ENCODE measurements at places on chromosomes 4 and X.
A peak's percentile ranks its signal among the peaks of the same experiment; 100 is the strongest.

DNA sequence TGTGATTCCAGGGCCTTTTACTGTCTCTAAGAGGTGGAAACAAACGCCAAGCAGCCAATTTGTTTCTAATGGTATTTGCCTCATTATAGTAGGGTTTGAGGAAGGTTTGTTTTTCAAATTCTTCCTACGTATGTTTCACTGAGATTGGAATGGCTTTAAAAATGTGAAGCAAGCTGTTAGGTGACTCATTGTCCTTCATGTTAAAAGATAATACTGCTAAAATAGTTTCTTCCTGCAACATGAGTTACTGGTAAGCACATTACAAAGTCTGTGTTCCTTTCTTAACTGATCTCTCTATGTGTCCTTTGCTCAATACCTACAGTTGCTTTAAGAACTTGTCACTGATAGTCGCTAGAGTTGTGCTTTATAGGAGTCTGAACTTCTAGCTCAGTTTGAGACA, 1183.9 kb downstream of the RPA4 start:
- no peak for DNase-seq

- DNase-seq: no peak
These were observed 84.6 kb upstream of the PACRGL start for GRCh38 chr4:20615486-20616260.

DNA sequence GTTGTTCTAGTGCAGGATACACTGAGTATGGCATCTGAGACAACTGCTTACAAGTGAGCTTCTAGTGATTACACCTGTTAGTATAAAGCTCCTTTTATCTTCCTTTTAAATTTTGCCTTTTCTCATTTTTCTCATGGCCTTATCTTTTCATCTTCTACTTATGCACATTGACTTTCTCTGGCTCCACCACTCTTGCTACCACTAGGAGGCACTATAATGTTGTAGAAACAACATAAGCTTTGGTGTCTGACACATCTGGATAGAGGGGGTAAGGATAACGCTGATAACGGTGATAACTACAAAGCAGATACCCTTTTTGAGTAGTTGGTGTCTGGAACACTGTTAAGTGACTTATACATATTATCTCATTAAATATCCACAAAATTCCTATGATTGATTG, 187.4 kb upstream of the TEX13C start:
- no peak for DNase-seq

- DNase-seq: no peak
These were observed 11.0 kb upstream of the VCX3B start for GRCh38 chrX:8453611-8454010.

DNA sequence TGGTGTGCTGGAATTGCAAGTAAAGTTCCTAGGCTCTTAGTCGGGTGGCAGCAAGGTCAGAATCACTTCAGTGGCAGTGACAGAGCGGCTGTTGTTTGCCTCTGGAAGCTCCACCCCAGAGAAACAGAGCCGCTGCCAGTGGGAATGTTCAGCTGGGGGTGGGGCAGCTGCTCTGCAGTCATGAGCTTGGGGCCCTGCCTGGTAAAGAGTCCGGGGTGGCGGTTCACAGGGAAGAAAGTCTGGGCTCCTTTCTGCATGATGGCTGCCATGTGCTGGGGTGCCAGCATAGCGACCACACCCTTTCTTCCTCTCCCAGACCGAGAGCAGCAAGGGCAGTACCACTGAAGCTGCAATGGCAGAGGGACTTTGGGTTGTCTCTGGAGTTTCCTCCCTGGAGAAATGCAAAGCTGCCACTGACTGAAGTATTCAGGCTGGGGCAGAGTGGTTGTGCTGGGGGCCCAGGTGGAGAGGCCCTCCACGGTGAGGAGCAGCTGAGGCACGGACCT, 108.8 kb upstream of the CENPE start:
- DNase-seq: no peak

- no peak for DNase-seq
These were observed 23.4 kb downstream of the BEX3 start for GRCh38 chrX:103399744-103400143.

- no peak for DNase-seq
These were observed 133.0 kb upstream of the PLS3 start for GRCh38 chrX:115427861-115428410.

- no peak for DNase-seq
These were observed 29.7 kb downstream of the BCOR start for GRCh38 chrX:40068048-40068447.

DNA sequence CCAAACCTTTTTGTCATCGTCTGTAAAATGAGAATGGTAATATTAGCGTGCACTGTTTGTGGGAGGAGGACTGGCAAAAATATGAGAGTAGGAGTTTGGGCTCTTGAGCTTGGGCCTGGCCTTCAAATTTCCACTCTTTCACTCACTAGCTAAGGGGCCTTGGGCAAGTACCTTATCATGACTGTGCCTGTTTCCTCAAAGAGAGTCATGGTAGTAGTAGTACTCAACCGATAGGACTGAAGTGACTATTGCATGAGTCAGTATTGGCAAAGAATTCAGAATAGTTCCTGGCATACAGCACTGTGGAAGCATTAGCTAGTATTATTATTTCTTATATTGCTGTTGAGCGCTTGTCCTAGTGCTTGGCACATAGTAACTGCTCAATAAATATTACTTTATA, 16.0 kb upstream of the RBM3 start:
- no peak for DNase-seq

GRCh38 chrX:49986058-49986457, 63.7 kb downstream of the CLCN5 start:
- DNase-seq: no peak

GRCh38 chr4:142016031-142016430, 379.6 kb downstream of the IL15 start:
- no peak for DNase-seq

GRCh38 chr4:152089584-152089983, 328.8 kb upstream of the GATB start:
- DNase-seq: no peak

GRCh38 chrX:132737743-132738142, 220.7 kb downstream of the HS6ST2 start:
- DNase-seq: no peak

DNA sequence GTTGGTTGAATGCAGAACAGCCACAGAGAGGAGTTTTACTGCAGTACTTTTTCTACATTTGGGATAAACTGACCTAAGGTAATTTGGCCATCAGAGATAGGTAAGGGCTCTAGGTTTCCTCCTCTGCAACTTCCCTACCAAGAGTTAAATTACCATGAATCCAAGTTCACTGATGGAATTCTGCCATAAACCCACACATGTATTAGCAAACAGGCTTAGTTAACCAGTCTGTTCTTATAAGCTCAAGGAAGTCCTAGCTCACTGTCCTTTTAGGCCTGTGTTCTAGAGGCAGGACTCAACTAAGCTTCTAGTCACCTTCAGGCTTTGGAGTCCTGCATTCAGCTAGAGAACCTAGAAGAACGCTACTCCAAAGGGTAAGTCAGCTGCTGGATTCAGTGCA, 4.0 kb downstream of the FAM114A1 start:
- DNase-seq: no peak

DNA sequence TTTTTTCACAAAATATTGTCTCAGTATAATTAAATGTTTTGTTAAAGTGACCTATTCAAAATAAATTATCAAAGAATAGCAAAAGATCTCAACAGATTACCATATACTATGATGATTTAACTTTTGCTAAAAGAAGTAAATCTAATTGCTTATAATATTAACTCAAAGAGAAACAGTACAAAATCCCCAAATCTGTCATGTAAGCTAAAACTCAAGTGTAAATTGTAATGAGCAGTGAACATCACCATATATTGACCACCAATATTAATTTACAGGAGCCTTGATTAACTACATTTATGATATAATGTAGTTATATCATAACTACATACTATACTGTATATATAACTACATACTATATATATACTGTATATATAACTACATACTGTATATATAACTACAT, 174.4 kb downstream of the SLC39A8 start:
- DNase-seq: no peak

- peak; percentile 32 for DNase-seq
These were observed 685 bp downstream of the COMMD8 start for GRCh38 chr4:47462799-47463234.

- no peak for DNase-seq
These were observed 26.4 kb upstream of the CLCN4 start for GRCh38 chrX:10130354-10130753.

- DNase-seq: no peak
These were observed 428.2 kb downstream of the ADGRL3 start for GRCh38 chr4:61628282-61628681.

DNA sequence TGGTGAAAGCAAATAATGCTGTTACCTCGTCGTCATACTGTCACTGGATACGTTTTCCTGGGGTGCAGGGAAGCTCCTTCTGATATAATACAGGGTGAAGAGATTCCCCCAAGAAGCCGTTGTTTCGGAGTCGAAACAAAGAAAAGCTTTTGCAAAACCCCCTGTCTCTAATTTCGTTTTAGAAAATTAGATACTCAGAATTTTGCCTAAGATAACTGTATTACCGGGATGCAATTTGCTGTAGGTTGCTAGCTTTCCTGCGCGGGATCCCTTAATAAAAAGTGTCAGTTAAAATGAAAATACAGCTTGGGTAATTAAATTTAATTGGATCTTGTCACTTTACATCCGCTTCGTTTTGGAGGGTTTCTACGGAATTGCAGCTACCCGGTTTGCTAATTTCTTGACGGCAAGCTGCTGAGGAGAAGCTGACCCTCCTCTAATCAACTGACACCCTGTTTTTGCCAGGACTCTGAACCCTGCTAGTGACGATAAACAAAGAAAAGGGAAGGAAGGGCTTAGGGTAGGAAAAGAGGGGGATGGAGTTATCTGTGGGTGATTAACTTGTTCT, 174.6 kb downstream of the SHOX start:
- no peak for DNase-seq

GRCh38 chr4:177301126-177301639, 8.5 kb upstream of the NEIL3 start:
- DNase-seq: no peak

DNA sequence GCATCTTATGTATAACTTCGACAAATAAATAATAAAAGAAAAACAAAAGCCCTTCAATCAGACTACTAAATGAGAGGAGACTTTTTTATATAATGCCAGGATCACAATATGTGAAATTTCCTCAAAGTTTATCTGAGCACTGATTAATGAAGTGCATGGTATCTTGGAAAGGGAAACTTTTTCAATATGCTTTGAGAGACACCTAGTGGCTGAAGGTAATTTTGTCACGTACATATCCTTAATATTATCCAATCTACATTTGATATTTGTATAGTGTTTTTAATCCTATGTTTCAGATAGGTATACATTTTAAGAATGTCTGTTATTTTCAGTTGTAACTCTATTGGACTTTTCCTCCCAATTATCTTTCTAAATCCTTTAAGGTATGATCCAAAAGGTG, 146.8 kb downstream of the KLHL4 start:
- no peak for DNase-seq

- no peak for DNase-seq
These were observed 278 bp downstream of the RELL1 start for GRCh38 chr4:37685823-37686372.

DNA sequence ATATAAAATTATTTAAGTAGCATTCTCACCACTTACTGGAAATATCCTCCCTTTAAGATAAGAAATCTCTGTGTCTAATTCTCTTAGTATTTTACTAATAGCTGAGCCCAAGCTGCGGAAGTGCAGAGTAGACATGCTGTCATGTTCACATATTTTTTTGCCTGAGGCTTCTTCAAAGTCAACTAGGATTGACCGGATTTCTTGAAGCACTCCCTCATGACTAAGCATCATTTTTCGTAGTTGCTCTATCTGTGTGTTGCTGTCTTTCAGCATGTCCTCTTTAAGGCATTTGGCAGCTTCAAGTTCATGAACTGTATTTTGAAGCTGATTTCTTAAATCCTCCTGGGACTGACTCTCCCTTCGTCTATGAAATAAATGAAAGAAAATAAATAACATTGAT, 36.9 kb downstream of the CCDC158 start:
- no peak for DNase-seq

DNA sequence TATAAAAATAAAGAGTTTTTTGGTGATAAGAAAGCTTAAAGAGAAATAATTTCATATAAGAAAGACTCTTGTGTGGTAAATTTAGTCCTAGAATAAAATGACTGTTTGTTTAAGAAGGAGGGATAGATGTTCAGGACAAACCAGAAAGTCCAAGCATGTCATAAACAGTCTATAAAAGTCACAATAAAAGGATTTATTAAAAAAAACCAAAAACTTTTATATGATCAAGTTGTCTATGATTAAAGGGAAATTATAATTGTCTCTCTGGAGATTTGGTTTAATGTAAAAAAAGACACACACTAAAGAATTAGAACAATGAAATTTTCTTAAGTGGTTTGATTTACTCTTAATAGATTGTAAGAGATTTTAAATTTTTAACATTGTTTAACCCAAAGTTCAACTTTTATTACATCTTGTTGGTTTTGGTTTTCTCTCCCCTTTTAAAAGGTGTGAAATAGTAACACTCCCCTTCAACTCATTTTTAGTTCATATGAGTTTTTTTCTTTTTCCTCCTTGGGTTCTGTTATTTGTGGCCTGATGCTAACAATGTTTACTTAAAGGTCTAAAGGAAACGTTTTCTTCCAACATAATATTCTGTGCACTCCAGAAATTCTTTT, 89.7 kb downstream of the PDHA2 start:
- no peak for DNase-seq

DNA sequence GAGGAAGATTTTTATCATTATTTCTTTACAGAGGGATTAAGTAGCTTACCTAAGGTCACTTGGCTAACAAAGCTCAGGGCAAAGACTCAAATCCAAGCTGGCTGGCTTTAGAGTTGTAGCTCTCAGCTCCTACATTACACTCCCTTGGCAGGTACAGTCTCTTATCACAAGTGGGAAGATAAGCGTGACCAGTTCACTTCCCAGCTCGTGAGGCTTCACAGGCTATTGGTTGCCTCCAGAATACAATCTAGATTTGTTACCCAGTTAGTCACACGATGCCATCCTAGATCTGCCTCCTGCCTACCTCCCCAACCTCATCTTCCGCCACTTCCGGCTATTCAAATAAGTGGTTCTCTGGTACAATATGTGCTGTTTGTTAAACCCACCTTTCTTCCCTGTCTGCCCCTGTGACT, 3.7 kb downstream of the MMRN1 start:
- DNase-seq: no peak

DNA sequence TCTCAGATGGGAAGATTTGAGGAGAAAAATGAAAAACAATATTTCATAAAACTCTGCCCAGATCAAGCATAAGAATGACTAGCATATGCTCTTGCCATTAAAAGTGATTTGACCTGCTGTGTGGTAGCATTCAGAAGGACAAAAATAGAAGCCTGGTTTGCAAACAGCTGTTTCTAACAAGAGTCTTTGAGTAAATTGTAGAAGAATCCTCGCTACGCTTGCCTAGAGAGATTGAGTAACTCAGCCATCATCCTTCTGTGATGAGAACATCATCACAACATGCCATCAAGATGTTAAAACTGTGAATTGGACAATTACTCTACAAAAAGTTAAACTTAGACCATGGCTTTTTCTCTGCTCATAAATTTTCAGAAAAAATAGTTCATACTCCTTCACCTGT, 168.9 kb upstream of the PUDP start:
- DNase-seq: no peak

DNA sequence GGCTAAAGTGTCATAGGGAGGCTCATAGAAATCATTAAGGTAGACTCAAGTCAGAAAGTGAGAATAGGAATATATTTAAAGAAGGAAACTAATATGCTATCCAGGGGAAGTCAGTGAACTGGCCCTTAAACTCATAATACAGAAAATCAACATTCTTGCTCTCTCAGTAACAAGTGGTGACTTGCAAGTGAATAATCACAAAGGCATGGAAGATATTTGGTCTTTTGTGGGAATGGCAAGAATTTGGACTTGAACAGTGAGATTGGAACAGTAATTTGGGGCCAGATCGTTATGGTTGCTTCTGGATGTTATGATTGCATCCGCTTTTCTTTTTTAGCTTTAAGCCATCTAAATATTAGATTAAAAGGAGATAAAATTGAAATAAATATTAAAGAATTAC, 103.8 kb downstream of the TBC1D19 start:
- no peak for DNase-seq
